NCI-H1092 treated with DMSO at 0.1 percent for 48 hours (cell line): ENCODE measurements at places on chromosomes 2 and 18.

GRCh38 chr2:161379740-161380139, 36.4 kb upstream of the TBR1 start:
- no peak for DNase-seq

DNA sequence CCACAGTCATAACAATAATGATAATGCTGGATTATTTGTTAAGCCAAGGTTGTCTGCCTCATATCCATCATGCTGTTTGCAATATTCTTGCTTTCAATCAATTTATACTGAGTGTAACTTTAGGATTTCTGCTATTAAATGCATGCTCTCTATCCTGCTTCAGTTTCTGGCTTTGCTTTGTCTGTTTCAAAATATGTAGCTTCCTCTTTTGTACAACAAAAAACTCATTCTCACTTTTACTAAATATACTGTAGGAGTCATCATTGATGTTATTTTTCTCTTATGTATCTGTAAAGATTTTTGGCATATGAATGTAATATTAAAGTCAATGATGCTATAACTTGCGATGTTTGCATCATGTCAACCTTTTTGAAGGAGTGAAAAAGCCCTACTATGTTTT, 149.3 kb downstream of the GPD2 start:
- no peak for DNase-seq

DNA sequence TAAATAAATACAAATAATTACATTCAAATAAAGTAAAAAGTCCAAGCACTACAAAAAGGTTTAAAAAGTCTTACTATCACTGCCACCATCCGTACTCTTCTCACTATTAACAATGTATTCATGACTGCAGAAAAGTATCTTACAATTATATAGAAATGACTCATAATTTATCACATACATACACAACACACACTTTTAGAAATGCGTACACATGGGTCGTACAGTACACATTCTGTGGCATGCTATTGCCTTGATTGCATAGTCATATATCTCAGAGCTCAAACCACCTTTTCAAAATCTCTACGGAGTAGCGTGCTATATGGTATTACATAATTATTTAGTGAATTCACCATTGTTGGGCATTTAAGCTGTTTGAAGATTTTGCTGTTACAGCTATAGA, 41.6 kb upstream of the ANXA4 start:
- DNase-seq, result no peak

- no peak for DNase-seq
These were observed 49.1 kb upstream of the MYCN start for GRCh38 chr2:15890936-15891905.

DNA sequence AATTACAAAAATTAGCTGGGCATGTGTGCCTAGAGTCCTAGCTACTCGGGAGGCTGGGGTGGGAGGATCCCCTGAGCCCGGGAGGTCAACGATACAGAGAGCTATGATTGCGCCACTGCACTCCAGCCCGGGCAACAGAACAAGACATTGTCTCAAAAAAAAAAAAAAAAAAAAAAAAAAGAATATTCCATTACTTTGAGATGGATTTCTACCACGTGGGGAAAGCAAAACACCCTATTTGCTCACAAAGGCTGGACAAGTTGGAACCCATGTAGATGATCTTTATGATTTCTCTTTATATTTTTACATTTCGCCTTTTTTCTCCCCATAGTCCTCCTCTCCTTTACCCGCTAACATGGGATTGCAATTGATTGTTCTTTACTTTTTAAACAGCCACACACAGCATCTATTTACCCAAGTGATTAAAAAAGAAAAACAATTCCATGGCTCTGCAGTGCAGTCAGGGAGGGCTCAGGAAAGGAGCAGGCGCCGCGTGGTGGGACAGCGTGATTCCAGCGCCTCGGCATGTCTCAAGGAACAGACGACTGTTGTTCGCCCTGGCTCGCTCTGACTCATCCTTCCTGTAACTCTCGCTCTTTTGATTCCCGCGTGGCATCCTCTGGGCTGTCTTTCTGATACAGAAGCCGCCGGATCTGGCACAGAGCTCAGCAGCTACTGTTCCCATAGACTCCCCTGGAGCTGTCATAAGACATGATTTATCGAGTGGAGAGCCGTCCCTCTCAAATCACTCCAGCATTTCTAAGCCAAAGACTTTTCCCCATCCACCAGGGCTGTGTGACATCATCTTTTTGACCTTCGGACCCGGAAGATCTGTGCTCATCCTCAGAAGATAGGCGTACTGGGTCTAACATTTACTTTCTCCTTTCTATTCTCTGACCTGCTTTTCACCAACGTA, 230.4 kb upstream of the AGAP1 start:
- no peak for DNase-seq

- no peak for DNase-seq
These were observed 476.1 kb downstream of the DCC start for GRCh38 chr18:52816121-52816520.

GRCh38 chr2:142478206-142478605, 347.4 kb upstream of the LRP1B start:
- no peak for DNase-seq

DNA sequence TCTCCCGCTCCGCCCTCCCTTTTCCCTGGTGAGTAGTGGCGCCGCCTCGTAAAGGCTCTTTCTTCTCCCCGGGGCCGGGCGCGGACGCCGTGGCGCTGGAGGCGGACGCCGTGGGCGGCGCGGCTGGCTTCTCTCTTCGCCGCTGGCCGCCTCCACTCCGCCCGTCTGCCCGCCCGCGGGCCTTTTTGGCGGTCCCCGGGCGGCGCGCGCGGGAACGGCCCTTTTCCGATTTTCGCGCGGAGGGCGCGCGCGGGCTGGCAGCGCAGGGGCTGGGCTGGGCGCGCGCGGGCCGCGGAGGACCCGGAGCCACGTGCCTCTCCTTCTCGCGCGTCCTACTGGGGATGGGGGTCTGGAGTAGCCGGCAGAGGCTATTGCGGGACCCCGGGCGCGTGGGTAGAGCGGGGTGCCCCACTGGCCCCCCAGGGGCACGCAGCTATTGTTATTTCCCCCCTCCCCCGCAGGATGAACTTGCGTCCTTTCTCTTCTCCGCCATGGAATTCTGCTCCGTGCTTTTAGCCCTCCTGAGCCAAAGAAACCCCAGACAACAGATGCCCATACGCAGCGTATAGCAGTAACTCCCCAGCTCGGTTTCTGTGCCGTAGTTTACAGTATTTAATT, 472 bp downstream of the SLC20A1 start:
- peak; percentile 64 for DNase-seq

GRCh38 chr2:174748948-174749347, 15.3 kb downstream of the CHRNA1 start:
- peak; percentile 17 for DNase-seq

DNA sequence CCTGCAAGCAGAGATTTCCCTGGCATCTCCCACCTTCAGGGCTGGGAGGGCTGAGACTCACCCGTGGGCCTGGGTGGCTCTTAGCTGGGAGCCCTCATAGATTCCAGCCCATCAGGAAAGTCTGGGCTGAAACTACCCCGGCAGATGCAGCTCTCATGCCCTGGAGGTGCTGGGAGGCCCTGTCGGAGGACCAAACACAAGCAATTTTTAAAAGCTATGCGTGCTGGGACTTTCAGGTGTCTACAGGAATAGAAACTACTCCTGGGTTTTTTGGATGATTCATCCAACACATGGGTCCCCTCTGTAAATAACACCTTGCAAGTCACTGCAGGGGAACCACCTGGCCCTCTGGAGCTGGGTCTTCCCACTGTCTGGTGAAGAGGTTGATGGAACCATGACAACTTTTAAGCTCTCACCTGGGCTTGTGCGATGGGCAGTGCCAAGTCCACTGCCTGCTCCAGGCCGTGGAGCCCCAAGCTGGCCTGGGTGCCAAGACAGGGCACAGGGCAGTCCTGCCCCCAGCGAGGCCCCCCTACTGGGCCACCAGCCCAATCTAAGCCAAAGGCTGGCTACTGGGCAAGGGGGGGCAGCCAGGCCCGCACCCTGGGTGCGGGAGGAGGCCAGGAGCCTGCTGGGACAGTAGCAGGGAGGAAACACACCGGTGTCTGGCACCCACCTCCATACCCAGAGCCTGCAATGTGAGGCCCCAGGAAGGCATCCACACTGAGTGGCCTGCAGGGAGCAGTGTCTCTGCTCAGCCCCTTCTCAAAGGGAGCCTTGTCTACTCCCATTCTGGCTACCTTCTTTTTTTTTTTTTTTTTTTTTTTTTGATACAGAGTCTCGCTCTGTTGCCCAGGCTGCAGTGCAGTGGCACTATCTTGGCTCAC, 1.1 kb upstream of the GPR55 start:
- DNase-seq, result no peak

DNA sequence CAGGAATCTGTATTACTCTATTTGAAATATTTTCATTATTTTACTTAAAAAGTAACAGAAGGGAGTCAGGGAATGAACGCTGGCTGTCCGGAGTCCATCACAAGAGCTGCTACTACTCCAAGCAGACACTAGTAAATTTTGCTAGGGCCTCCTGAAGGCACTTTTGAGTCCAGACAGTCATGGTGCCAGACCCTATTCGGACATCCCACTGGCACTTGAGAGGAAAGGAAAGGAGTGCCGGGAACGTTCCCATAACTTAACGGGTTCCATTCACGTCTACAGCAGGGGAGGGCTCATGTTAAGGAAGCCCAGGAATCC, 563 bp upstream of the GMCL1 start:
- DNase-seq, result no peak

- DNase-seq, result no peak
These were observed 6.4 kb downstream of the TRAK2 start for GRCh38 chr2:201444746-201445465.

DNA sequence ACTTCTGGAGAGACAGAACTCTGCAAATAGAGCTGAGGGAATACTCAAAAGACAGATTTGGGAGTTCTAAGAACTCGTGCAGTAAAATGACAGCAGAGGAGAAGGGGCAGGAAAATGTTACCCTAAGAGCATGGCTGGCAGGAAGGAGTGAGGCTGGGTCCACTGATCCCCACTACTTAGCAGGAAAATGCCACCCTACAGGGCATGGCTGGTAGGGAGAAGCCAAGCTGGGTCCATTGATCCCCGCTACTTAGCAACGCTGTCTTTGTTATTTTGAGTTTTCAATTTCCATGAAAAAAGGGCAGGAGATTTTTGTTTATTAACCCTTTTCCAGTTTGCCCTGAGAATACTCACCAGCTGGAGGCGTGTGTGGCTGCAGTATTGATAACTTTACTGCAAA, 100.3 kb upstream of the TMEM200C start:
- DNase-seq, result no peak

DNA sequence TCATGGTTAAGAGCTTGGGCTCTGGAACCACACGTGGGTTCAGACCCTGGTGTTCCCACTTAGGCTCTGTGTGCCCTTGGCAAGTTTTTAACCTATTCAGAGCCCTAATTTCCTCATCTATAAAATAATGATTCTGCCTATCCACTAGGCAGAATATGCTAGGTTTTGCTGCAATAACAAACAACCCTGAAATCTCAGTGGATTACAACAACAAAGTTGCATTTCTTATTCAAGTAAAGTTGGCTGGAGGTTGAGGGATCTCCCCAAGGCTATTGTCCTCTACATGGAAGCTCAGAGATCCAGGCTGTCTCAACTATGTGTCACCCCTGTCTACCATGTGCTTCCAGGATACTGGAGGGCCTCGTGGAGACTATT, 275.4 kb upstream of the SIX2 start:
- DNase-seq, result no peak

DNA sequence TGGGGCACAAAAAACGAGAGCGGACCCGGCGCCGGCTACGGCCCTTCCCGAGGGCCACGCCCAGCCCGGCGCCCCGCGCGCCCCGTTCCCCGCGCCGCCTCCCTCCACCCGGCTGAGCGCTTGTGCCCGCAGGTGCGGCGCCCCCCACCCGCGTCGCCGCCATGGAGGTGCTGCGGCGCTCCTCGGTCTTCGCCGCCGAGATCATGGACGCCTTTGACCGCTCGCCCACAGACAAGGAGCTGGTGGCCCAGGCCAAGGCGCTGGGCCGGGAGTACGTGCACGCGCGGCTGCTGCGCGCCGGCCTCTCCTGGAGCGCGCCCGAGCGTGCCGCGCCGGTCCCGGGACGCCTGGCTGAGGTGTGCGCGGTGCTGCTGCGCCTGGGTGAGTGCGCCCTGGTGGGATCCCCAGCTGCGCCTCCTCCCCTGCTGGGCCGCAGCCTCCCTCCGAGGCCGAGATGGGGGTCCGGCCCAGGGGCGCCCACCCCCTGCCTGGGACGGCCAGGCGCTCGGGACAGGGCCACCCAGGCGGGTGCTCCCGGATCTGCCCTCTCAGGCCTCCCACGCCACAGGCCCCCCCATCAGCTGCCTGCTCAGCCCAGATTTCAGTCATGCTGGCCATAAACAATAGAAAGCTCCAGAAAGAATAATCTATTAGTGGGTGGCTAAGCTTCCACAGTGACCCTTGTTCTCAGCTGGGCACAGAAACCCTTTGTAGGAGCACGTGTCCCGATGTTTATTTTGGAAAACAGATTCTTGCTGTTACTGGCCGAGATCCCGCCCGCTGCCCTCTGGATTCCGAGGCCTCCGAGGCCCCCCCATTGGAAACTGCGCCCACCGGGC, 997 bp downstream of the BOK start:
- no peak for DNase-seq

- DNase-seq, result no peak
These were observed 55.2 kb upstream of the FAM136A start for GRCh38 chr2:70356941-70357683.

- no peak for DNase-seq
These were observed 164.6 kb upstream of the RMP24 start for GRCh38 chr18:35807811-35808335.

DNA sequence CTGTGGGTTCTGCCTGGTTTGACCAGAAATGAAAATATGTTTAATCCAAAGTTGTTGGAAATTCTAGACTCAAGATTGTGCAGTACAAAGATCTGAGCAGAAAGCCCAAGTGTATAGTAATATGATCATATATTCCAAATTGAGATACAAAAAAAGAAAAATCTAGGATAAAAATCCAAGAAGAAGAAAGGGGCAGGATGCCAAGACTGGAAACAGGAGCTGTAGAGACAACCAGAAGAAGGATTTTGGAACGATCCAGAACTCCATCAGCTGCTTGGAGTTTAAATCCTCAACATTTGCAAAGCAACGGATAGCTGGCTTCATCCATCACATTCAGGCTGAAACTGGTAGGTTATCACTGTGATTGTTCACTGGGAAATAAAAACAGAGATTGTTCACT, 333.6 kb upstream of the UBE2E3 start:
- no peak for DNase-seq

GRCh38 chr2:73841912-73842738, 13.4 kb downstream of the STAMBP start:
- no peak for DNase-seq

- DNase-seq, result no peak
These were observed 115.6 kb upstream of the AGAP1 start for GRCh38 chr2:235378246-235378645.

DNA sequence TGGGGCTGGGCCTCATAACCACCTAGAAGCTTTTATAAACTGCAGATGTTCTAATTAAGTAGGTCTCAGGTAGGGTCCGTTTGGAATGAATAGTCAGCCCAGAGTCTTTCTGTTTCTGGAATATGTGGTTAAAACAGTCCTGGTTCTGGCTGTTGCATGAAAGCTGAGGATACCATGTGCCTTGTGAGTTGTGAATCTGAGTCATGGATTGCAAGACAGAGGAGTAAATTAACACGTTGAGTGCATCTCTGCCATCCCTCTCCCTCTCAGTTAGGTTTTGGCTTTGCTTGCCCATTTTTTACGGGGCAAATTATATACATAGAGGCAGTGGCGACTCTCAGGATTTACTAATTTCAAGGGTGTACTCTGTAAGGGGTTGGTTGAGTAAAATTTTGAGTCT, 59.1 kb downstream of the NCK2 start:
- peak; percentile 79 for DNase-seq
